HepG2 (cell line): ENCODE measurements at places on chromosomes 16 and 17. TPM values are rescaled to one million over a fixed set of nuclear protein-coding genes. Genes with fewer than 3 reads are reported as not detected.

TTC19 gene
- 22.7 and 24.3 TPM in 2 replicates for total RNA-seq

NR1D1 gene
- 1.4 and 2.1 TPM in 2 replicates for total RNA-seq

GPT2 gene
- total RNA-seq, result 130 and 138 TPM in 2 replicates

PDILT gene
- total RNA-seq, result not detected in 2 replicates

MAPT gene
- 2.1 and 3.6 TPM in 2 replicates for total RNA-seq

ATP2C2 gene
- total RNA-seq, result not detected in 2 replicates

KRTAP16-1 gene
- total RNA-seq, result not detected in 2 replicates
